Activated T-cell treated with anti-CD3 and anti-CD28 coated beads for 48 hours (primary cell): ENCODE measurements at places on chromosomes 11 and 22.
A peak's percentile ranks its signal among the peaks of the same experiment; 100 is the strongest.

- no peak for DNase-seq
Measured at GRCh38 chr22:19884954-19885751, 30.5 kb upstream of the GNB1L start.

DNA sequence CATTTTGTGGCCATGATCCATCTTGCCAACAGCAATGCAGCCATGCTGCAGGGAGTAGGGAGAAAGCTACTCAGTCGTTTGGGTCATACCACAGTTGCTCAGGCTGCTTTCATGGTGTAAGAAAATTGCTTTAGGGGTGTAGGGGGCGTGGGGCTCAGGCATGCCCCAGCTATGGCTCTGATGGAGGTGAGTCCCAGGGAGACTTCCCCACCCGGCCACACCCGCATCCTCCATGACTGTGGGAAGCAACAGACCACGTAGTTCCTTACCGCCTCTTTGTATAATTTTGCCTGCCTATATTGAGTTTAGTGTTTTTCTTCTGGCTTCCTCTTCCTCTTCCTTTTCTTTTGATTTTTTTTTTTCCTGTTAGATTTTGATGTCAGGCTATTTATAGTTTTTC lies 58.8 kb downstream of the SPECC1L start:
- DNase-seq: no peak

DNA sequence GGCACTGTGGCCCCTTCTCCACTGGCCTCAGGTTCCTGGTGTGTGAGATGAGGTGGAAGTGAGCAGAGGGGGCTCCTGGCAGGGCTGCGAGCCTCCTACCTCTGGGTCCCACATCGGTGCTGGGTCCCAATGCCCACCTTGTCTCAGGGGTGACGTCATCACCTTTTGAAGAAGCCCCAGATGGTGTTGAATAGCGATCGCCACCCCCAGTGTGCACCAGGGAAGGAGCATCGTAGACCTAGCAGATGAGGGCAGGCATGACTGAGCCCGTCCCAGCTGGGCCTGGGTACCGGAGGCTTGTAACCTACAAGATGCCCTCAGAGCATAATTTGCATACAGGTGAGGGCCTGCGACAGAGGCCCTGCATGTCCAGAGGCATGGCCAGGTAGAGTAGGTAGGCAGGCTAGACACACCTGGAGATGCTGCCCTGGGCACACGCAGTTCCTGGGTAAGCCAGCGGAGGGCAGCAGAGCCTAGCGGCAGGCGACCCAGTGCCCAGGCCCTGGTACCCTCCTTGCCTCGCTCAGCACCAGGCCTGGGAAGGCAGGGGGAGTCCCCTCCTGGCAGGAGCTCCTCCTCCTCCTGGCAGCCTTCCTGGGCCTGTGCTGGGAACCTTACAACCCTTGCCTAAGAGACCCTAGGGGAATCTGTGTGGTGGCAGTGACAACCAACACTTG lies 52.5 kb downstream of the TPCN2 start:
- peak; percentile 69 for DNase-seq

DNA sequence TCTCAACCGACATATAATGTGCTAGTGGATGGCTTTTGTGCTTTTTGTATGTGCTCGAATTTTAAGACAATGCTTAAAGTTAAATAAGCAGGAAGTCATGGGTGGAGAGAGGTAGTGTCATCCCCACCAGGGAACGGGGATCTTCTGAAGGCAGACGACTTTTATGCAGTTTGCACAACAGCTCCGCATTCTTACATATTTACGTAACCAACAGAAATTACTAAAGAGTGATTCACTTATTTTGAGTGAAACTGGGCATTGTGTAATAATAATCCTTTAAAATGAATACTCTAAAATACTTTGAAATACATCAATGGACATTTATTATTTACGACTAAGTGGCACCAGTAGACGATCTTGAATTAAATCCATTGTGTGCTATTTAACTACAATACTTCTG lies 305.1 kb downstream of the CNTN5 start:
- no peak for DNase-seq

- DNase-seq: no peak
Measured at GRCh38 chr11:63841554-63841953, 2.6 kb downstream of the MARK2 start.

DNA sequence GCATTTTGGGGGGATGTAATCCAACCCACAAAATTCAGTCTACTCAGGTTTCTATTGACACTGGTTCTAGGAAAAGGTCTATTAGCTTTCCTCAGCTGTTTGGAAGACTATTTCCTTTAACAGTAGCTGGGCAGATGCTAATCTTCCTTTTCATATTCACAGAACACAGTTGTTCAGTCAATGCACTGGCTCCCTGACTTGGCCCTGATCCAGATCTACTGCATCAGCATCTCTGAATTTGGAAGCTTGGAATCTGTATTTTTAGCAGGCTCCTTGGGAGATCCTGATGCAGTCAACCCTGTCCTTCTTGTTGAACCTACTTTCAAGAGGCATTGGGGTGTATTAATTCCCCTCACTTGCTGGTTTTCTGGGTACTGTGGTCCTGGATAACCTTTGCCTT lies 6.3 kb downstream of the HTATIP2 start:
- no peak for DNase-seq

DNA sequence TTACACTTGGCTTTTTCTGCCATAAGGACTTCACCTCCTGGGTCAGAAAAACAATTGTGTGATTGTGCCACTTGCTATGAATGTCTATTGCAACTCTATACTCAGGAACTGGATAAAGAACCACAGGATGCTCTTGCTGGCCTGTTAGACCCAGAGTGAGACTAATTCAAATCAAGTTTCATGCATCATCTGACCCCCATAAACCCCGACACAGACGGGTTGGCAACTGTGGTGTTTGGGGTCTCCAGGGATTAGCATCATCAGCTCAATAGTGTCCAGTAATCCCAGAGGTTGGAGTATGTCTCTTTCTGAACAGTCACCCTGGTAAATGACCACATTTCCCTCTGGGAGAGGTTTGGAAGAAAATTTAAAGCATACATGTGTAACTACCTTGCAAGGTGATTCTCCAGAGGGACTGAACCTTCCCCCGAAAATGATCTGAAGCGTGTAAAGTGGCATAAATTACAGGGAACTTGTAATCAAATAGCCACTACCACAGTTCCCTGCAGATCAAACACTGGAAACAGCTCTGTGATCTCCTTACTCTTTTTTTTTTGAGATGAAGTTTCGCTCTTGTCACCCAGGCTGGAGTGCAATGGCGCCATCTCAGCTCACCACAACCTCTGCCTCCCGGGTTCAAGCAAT lies 1097.6 kb downstream of the TBC1D22A start:
- no peak for DNase-seq

- no peak for DNase-seq
Measured at GRCh38 chr11:83241291-83241946, 44.7 kb downstream of the CCDC90B start.

GRCh38 chr22:21850660-21851059 lies 16.8 kb downstream of the MAPK1 start:
- no peak for DNase-seq

DNA sequence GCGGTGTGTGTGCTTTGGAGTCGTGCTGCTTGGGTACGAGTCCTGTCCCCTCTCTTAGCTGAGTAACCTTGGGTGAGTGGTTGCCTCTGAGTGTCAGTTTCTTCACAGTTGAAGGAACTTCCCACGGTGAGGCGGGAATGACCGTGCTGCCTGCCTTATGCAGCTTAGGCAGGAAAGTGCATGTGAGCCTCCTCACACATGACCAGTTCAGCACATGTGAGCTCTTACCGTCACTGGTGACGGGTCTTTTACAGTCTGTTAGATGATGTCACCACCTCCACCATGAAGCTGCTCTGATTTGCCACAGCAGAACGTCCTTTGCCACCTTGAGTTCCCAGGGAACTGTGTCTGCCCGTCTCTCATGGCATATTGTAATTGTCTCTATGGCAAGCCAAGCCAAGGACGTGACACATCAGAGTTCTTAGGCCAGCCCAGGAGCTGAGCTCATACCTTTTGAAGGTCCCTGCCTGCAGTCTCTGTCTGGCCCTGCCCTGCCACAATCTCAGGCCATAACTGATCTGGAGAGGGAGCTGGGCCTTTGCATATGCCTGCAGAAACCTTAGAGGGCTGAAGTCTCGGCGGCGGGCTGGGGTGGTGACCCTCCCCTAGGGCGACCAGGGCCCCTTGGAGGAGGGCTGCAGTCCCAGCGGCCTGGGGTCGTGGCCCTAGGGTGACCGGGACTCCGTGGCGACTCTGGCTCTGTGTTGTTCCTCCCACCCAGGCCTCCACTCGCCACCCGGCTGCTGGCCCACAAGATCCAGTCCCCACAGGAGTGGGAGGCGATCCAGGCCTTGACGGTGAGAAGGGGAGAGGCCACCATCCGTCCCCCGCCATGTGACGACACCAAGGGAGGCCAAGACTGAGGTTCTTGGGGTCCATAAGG lies 7.8 kb downstream of the GGA1 start:
- DNase-seq: no peak

GRCh38 chr11:122074022-122074421 lies 42.0 kb downstream of the BLID start:
- no peak for DNase-seq

- DNase-seq: no peak
Measured at GRCh38 chr11:71519546-71519945, 7.5 kb upstream of the KRTAP5-7 start.

DNA sequence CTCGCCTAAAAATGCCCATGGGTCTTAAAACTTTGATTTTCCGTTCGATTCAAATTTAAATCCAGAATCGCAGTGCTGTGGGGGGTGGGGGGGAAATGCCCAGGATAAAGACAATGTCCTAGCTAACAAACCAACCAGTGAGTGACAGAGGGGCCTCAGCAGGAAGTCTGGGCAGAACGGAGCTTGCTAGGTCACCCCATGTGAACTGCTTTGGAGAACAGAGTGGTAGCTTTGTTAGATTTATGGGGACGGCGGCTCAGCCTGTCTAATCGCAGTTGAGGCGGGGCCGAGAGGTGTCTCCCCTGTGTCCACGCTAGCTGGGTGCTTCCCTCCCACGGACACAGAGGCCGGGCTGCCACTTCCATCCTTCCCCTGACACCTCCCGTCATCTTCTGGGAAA lies 243.9 kb downstream of the CTTN start:
- DNase-seq: no peak

DNA sequence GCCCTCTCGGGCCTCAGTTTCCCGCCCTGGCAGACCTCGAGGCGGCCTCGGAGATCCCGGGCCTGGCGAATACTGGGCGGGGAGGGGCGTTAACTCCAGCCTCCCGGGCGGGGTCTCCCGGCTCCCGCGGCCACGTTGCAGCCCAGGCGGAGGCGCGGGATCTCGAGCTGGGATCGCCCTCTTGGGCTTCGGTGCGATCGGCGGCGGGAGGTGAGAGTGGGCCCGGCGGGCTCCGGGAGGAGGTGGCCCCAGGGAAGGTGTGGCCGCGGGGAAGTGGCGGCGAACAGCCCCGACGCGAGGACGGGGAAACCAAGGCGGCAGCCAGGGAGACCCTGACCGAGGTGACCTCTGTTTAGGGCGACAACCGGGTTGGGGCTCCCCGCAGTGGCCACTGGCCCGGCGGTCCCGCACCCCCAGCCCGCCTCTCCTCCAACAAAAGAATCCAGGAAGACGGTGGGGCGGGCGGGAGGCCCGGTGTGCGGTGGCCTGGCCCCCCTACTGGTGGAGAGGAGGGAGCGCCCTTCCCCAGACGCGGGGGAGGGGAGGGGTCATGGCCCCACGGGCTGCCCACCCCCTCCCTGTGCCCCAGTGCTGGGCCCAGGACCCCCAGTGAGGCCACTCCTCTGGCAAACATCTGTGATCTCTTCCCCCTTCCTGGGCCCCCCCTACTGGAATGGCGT lies at the start of gene PHETA2:
PHETA2 (plus strand) TSS at position 117 of the 680 bp plus-strand sequence. CDS start 3,046 bp downstream, outside the sequence.
- DNase-seq: peak; percentile 51

- DNase-seq: no peak
Measured at GRCh38 chr11:90630176-90630575, 407.3 kb upstream of the CHORDC1 start.

- DNase-seq: no peak
Measured at GRCh38 chr11:77287615-77288273, 13.7 kb downstream of the GDPD4 start.

DNA sequence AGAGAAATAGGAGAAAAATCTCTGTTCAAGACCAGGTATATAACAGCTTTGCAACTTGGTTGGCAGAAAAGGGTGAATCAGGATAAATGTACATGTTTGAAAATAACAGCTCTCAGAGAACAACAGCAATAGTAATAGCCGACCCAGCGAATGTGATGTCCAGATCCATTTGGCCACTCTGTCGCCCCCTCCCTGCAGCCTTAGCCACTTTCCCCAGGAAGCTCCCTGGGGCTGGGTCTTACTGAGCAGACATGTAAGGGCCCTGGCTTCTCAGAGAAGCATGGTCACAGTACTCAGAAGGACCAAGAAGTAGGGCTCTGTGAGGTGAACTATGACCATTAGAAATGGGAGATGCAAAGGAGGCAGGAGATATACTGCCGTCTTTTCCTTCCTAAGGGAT lies 154.1 kb upstream of the SNX19 start:
- DNase-seq: no peak

DNA sequence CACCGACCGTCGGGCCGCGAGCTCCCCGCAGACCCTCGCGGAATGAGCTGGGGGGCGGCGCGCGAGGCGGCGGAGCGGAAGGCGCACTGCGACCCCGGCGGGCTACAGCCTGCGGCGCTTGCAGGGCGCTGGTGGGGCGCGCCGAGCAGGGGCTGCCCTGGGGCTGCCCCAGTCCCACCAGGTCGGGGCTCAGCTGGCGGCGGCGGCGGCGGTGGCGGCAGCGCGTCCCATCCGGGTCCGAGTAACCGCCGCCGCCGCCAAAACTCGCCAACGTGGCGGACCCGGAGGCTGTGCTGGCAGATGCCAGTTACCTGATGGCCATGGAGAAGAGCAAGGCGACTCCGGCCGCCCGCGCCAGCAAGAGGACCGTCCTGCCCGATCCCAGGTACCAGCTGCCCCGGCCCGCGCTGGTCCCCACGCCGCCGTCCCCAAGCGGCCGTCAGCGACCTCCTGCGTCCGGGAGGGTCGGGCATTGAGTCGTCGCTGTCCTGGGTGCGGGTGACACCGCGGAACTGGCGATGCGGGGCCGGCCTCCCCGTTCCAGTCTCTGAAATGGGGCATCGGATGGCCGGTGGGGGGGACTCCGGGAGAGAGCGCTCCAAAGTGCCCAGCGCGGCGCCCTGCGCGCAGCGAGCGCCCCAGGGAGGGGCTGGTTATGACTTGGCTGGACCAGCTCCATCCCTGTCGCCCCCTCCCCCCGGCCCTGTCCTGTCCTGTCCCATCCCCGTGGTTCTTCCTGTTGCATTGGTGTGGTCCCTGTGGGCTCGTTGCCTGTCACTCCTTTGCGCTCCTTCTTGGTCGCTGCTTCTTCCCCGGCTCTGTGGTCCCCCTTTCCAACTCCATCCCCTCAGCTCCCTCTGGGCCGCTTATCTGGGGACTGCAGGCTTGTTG lies 63.5 kb downstream of the CRYBB2 start:
- DNase-seq: no peak

GRCh38 chr11:37572491-37573171 lies 974.6 kb upstream of the RAG2 start:
- no peak for DNase-seq

GRCh38 chr11:36065436-36065835 lies 121.6 kb downstream of the LDLRAD3 start:
- no peak for DNase-seq

- no peak for DNase-seq
Measured at GRCh38 chr22:47681411-47682165, 919.1 kb downstream of the TBC1D22A start.

- DNase-seq: no peak
Measured at GRCh38 chr11:3204141-3205015, 14.2 kb downstream of the MRGPRG start.
